ENCODE measurements at places on chromosomes 2 and 18.

DNA sequence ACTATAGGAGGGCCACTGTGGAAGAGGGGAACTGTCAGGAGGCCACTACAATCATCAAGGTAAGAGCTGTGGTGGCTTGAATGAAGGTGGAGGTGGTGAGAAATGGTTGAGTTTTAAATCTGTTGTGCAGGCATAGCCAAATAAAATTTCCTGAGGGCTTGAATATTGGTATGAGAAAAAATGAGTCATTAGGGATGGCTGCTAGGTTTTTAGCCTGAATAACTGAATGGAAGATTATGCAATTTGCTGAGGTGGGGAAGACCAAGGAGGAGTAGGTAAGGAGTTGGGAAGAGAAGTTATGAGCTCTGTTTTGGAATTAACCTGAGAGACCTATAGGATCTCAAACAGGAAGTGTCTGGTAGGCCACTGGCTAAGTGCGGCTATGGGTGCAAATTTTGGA, 84.0 kb downstream of the KLHL14 start:
- no peak for DNase-seq

GRCh38 chr2:203835892-203836800, 31.4 kb upstream of the CTLA4 start:
- no peak for DNase-seq

- no peak for DNase-seq
These were observed 177.2 kb downstream of the BCL11A start for GRCh38 chr2:60376252-60376651.

DNA sequence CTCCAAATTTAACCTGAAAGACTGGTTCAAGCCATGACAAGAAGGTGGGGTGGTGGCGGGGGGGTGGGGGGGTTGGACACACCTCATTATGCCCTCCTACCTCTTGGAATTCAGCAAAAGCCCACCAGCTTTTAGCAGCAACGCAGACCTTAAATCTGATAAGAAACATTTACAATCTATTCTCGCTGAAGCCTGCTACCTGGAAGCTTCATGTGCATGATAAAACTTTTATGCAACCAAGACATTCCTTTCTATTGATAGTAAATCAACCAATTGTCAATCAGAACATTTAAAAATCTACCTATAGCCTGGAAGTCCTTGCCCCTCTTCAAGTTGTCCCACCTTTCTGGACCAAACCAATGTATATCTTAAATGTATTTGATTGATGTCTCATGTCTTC, 113.6 kb upstream of the FAM98A start:
- no peak for DNase-seq

GRCh38 chr2:32990556-32990955, 43.8 kb downstream of the LTBP1 start:
- no peak for DNase-seq

DNA sequence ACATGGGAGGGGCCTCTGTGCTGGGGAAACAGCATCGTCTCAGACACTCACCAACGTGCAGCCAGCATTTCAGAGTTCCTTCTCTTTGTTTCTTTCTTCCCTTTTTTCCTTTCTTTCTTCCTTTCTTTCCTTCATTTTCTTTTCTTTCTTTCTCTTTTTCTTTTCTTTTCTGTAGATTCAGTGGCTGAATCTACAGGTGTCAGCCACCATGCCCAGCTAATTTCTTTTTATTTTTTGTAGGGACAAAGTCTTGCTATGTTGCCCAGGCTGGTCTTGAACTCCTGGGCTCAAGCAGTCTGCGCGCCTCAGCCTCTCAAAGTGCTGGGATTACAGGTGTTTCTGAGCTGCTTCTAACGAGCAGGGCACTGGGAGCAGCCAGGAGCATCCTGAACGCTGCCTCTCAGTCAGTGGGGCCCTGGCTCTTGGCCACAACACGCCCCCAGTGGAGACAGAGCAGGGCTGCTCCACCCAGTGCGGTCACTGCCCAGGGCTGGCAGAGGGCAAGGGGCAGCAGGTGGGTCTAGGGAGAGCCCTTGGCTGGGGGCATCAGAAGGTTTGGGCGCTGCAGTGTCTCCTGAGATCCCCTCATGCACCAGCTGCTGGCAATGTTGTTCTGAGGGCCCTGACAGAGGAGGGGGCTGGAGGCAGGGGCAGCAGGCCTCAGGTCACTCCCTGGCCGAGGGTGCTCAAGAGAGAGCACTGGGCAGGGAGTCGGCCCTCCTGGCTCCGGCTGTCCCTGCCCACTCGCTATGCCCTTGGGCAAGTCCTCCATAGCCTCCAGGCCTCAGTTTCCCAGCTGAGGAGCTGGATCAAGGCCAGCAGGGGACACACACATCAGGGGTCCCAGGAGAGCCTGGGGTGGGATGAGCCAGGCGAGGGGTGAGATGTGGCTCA, 4.7 kb upstream of the KLHL30 start:
- DNase-seq = no peak

- no peak for DNase-seq
These were observed 24.4 kb upstream of the FTCDNL1 start for GRCh38 chr2:199875400-199875799.

DNA sequence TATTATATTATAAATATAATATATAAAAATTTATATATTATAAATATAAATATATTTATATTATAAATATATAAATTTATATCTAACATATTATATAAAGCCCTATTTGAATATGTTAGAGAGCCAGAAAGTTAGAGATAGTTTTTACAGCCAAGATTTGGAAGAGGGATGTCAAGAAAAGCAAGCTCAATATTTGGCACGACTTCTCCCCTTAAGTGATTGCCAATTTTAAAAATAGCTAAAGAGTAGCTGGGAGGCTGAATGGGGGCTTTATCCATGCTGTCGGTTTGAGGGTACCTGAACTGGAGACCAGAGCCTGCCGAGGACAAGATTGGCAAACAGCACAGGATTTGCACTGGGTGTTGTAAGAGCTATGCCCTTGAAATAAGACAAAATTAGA, 180.9 kb upstream of the GYPC start:
- DNase-seq = no peak

- no peak for DNase-seq
These were observed at the start of gene SLC14A1 for GRCh38 chr18:45723567-45724355. TSS of gene SLC14A1 (plus strand) at chr18:45724181. CDS start at chr18:45730321, 6,140 bp downstream.

GRCh38 chr2:118255301-118255700, 167.0 kb downstream of the INSIG2 start:
- DNase-seq = no peak

DNA sequence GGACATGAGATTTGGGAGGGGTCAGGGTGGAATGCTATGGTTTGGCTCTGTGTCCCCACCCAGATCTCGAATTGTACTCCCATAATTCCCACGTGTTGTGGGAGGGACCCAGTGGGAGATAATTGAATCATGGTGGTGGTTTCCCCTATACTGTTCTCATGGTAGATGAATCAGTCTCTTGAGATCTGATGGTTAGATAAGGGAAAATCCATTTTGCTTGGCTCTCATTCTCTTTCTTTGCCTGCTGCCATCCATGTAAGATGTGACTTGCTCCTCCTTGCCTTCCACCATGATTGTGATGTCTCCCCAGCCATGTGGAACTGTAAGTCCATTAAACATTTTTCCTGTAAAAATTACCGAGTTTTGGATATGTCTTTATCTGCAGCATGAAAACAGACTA, 80.9 kb upstream of the GALNT5 start:
- DNase-seq = no peak

- no peak for DNase-seq
These were observed 28.7 kb upstream of the RPRD1A start for GRCh38 chr18:36095936-36096519.

- no peak for DNase-seq
These were observed 633.1 kb upstream of the SETBP1 start for GRCh38 chr18:44047585-44047984.

GRCh38 chr2:64001382-64002101, 17.7 kb downstream of the VPS54 start:
- no peak for DNase-seq

GRCh38 chr18:41842886-41843285, 112.1 kb upstream of the PIK3C3 start:
- no peak for DNase-seq

- no peak for DNase-seq
These were observed 128.9 kb upstream of the ITGB6 start for GRCh38 chr2:160328811-160329527.

DNA sequence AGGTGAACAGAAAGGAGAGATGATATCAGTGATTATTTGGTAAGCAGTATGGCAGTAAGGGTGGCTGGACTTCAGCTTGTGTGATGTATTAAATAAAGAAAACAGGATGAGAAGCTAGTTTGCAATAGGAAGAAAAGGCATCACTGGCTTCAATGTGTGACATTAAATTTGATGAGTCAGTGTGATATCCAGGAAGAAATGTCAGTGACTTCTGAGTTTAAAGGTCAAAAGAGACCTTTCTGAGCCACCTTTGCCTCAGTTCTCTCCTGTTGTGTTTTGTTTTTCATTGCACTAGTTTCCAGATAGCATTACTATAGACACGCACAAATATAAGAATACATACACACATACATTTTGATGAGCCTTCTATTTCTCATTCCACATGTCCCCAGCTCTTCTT, 105.6 kb downstream of the PIGN start:
- DNase-seq = no peak

DNA sequence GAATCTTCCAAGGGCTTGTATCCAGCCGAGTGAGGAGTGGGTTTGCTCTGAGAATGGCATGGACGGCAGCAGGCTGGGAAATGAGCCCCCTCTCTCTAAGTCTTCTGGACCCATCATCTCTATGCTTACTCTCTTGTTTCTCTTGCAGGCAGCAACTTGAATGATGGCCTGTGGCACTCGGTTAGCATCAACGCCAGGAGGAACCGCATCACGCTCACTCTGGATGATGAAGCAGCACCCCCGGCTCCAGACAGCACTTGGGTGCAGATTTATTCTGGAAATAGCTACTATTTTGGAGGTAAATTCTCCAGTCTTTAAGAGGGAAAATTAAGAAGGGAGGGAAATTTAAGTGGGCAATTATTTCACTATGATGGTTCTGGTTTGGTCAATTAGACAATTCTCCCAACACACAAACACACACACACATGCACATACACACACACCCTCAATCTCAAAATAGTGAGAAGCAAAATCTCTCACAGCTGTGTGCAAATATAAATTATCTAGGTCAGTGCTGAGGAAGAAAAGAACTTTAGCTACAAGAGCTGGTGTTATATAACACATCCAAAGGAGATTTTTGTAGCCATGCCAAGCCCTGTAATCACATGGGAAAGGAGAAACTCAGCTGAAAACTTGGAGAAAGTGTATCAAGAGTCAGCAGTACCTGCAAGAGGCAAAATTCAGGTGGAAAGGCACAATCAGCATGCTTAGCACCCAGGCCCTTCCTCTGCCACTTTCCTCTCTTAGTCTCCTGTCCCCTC, 499.2 kb downstream of the CNTNAP5 start:
- no peak for DNase-seq

- DNase-seq = no peak
These were observed 139.0 kb downstream of the EHBP1 start for GRCh38 chr2:62844311-62845090.

- DNase-seq = no peak
These were observed 1.2 kb downstream of the MYL12A start for GRCh38 chr18:3248658-3249359.

DNA sequence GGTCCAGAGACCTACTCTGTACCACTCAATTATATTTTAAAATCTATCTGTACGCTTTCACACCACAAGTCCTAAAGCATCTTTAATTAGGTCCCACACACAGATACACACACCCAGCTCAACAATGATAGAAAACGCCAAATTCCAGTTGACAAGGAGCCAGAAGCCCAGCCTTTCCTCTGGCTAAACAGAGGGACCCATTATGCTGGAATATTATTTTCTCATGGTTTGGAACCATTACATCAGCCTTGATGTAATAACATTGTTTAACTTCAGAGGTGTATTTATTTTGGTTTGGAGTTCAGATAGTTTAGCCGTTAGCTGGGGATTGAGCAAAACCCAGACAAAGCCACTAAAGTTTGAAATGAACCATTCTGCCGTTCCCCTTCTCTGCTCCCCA, 14.0 kb upstream of the INHBB start:
- no peak for DNase-seq

DNA sequence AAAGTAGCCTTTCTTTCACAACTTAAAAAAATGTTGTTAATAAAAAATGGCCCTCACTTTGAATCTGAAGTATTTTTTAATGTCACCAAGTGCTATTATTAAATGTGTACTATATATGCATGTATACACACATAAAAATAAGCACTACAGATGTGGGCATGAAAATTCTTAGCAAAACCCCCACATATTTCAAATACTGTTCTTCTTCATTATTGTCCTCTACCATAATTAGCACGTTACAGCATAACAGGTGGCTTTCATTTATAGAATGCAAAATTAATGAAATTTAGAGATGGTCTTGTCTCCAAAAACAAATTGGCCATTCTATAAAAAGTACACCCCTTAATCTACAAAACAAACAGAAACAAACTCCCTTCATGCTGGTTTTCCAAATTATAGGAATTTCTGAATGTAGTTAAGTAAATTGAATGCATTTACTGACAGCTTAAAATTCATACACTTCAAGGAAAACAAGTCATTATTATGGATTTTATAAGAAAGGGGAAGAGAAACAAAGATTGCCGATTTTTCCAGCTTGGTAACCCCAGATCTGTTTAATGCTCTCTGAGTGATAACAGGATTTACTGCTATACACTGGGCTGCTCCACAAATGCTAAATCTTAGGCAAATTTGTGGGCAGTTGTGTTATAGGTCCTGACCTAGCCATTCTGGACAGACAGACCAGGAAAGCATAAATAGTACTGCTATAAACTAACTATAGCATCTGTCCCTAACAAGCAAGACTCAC, 67.2 kb downstream of the SPRED2 start:
- DNase-seq = no peak

DNA sequence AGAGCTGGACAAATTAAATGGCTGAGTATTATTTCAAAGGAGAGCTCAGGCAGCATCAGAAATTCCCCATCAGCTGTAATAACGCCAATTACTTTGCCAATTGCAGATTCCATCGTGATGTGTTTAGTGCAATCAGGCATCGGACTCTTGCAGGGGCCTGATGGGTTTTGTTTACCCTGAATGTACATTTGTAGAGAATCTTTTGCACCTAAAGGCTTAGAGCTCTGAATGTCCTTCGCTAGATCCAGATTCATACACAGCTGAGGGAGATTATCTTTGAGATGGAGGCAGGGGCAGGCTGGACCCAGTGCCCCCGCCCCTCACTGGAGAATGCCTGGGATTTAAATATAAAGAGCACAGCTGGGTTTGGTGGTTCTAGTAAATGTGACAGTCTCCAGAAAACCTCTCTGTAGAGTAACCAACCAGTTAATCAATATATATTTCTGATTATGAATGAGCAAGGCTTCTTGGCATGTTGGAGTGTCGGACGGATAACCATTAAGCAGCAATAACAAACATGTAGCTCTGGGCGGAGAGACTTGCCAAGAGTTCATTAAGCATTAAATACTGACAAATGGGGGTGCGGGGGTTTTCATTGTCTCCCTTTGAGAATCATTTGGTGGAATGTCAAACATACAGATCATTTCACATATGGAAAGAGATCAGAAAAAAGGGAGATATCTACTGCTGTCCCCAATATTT, 200.9 kb downstream of the SETBP1 start:
- no peak for DNase-seq

Data from endothelial cell (in vitro differentiated cells).